ENCODE measurements at places on chromosomes 2 and 18.

DNA sequence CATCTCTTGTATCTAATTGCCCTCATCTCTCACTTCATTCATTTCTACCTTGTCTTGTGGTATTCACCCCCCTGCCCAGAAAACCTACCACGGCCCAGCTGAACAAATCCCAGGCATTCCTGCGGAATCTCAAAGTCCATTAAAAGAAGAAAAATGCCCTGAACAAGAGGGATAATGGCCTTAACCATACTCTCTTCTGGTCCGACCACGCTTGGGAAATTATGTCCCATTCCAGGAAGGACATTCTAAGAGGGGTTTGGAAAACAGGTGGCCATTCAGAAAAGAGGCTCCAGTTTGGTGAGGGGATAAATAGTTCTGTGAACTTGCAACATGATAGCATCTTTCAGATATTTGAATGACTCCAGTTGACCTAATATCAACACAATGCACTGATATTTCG, 349.9 kb upstream of the ZNF521 start:
- no peak for DNase-seq

DNA sequence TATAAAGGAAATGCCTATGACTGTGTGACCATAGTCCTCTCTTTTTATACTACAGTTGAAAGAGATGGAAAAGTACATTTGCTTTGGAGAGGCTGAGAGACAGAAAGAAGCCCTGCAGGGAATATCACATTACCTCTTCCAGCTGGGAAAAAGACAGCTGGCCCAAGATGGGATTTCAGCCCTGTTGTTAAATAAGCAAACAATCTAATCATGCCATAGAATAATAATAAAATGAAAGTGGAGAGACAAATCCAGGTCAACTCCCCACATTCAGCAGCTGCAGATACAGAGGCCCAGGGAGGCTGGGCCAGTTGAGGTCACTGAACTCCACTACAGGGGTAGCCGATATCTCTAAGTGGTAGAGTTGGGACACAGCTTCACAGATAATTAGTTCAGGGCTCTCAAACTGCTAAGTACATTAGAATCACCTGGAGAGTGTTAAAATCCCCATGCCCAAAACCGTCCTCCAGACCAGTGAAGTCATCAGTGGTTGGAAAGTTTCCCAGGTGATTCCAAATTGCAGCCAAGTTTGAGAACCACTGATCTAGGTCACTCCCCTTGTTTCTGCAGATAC, 81.9 kb downstream of the MOGAT1 start:
- peak; percentile 87 for DNase-seq

DNA sequence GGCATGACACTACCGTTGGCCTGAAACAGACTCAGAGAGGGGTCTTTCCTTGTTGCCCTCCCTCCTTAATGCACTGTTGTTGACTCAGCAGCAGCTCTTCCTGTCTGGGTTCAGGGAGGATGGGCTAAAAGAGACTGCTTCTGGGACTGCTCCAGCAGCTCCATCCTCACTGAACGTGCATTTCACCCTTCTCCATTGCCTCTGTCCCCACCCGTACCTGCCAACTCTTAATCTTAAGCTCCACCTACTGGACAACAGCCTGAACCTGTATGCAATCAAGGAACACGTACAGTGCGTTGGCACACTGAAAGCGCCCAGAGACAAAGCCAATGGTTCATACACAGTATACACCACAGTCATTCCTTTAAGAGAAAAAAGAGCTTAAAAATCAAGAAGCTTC, 230.8 kb upstream of the RAB6C start:
- no peak for DNase-seq

DNA sequence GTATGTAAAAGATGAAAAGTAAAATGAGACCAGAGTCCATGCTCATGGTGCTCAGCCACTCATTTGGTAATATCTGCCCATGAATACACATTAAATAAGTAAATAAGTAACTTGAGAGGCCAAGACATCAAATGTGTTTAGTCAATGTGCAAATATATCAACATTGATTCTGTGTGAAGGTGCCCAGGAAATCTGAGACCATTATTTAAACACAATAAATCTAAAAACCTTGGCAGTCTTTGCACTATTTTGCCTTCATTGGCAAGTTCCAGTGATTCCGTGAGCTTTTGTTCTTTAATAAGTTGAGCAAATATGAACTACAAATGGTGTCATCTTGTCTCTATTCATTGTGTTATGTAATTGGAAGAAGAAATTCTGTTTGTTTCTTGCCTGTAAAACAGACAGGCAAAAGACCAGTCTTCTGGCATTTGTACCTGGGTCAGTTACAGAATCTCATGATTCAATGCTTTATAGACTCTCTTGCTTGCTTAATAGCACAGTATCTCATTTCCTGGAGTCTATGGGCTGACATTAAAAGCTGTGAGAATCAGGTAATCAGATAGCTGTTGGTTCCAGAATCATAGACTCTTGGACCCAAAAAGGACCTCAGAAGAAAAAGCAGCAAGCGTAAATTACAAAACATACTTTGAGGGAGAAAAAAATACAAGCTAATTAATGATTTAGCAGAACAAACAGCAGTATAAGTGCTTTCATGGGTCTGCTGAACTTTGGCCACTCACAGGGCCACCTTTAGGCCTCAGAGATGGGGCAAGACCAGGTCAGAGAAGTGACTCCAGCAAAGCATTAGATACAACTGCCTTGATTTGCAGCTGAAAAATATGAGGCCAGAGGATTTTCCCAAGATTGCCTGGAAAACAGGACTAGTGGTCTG, 20.0 kb upstream of the SERPINB3 start:
- no peak for DNase-seq

DNA sequence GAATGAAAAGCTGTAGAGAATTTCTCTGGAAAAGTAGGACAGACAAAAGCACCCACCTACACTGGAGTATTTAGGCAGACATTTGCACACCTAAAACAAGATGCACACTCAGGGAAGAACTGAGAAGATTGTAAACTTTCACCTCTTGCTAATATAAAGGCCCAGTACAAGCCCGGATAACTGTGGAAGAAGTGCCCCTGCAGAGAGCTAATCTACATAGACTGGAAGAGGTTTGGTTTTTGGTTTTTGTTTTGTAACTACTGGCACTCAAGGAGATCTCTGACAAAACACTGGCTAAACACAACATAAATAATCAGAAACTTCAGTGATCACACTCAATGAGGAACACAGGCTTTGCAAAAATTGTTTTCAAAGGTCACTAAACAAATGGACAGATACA, 782.2 kb upstream of the SLC8A1 start:
- no peak for DNase-seq

DNA sequence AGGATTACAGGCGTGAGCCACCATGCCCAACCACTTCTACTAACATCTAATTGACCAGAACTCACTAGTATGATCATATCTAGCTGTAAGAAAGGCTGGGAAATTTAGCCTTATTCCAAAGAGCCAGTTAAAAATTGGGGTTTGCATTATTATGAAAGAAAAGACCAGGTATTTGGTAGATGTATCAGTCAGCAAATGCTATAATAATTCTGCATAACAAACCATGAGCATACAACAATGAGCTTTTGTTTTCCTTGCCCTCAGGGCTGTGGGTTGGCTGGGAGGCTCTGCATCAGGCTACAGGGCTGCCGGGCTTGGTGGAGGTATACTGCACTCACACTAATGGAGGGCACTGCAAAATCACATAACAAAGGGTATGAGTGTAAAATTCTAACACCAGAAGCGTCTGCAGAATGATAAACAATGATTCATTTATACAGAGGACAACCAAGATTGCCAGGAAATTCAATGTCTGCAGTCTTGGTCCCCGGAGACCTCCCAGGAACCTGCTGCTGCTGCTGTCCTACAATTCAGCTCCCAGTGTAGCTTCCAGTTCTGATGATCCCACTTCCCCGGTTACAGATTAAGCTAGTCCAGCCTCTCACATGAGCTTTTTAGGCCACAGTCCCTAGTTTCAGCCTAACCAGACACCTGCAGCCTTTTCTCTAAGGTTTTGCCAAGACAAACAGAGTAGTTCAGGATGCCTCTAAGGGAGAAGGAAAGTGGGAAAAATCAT, 32.2 kb upstream of the ST3GAL5 start:
- DNase-seq: no peak

- peak; percentile 61 for DNase-seq
These were observed 98.8 kb upstream of the NCKAP5 start for GRCh38 chr2:133667085-133667484.

- peak; percentile 55 for DNase-seq
These were observed 36.2 kb upstream of the LPIN1 start for GRCh38 chr2:11710210-11710609.

DNA sequence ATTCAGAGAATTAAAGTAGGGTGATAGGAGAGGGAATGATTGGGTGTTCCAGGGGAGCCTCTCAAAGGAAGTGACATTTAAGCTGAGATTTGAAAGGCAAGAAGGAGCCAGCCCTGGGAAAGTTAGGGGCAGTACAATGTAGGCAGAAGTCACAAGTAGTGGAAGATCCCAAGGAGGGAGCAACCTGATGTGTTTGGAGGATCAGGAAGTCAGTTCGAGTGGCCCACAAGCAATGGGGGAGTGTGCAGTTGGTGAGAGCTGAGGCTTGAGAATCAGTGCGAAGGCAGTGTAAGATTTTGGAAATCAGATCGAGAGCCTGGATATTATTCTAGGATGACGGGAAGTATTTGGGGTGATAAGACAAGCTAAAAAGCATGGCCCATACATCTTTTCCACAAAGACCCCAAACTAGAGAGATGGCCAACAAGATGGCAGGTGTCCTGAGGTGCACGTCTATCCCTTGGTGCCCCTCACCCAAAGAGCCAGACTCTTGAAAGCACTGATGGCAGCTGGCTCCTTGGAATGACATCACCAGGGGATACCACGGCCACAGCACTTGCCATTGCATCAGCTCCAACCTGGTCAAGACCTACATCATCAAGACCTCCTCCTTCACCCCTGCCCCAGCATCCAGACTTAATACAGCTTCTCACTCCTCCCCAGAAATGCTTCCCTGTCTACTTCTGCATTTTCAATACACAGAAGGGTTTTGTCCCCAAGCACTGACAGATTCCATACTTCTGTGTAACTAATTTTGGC, 127.3 kb downstream of the BCL2 start:
- no peak for DNase-seq
